NCI-H526 (cell line): ENCODE measurements at places on chromosomes 13 and 19.

DNA sequence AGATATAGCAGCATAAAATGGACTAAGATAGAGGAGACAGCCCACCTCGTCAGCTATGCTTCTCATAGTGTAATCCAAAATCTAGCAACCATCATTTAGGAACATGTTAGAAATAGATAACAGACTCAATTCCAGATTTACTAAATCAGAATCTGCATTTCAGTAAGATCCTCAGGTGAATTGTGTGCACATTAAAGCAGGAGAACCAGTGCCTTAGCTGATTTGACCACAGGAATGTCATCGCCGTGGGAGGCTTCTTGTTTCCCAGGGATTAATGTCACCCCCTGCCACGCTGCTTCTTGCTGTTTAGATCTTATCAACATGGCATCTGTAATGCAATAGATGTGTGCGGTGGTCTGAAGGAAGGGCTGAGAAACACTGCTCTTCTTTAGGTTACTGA lies 84.0 kb downstream of the GPC5 start:
- DNase-seq: no peak

DNA sequence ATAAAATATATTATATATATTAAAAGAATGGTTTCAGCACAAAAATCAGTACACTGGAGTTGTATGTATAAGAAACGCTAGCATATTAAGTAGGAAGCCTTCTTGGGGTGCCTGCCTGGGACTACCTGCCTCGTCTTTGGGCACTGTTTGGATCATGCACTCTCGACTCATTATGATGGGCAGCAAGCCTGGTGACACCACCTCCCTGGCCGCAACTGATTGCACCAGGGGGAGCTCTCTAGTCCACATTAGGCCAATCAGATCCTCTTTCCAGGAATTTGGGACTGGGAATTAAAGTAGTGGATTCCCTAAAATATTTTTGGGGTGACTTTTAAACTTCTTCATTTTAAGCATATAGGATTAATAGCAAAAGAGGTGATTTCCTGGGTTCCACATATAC lies 56.0 kb upstream of the RGCC start:
- no peak for DNase-seq

DNA sequence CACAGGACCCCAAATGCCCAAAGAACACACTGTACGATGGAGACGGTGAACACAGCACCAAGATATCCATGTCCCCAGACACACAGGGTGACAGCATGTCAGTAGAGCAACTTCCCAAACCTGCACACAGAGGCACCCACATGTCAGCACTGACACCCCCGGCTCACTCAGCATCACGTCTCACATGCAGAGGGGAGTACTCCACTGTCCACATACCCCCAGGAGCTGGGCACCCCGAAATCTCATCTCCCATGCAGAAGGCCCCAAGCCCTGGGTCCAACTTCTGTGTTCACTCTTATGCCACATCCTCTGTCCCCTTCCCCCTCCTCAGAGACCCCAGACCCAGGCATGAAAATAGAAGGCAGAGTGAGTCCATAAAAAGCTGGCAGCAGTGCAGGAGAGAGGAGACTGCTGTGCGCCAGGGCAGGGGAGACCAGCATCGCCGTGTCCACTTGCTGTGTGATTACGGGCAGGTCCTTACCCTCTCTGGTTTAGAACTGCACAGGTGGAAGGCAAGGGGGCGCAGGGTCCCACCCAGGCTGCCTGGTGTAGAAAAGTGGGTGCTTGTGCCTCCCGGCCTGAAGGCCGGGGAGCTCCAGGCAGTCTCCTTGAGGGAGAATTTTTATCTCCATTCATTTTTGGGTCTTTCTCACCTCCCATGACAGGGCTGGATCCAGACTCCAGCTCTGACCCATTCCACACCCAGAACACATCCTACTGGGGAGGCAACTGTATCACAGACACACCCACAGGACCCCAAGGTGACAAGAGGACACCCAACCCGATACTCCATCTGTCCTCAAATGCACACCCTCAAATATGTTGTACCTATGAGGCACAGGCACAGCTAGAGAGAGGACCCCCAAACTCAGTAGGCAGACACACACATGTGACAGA lies 17.0 kb downstream of the ERFL start:
- no peak for DNase-seq

DNA sequence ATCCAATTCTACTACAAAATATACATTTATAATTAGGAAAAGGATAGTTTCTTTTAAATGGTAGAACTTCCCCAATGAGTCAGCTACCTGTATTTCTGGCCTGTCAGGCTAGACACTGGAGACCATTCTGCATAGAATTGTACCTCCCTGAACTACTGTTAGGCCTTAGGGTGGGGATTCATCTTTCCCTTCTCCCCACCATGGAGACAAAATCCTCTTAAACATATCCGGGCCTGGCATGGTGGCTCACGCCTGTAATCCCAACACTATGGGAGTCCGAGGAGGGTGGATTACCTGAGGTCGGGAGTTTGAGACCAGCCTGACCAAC lies 24.5 kb upstream of the TPT1 start:
- no peak for DNase-seq

DNA sequence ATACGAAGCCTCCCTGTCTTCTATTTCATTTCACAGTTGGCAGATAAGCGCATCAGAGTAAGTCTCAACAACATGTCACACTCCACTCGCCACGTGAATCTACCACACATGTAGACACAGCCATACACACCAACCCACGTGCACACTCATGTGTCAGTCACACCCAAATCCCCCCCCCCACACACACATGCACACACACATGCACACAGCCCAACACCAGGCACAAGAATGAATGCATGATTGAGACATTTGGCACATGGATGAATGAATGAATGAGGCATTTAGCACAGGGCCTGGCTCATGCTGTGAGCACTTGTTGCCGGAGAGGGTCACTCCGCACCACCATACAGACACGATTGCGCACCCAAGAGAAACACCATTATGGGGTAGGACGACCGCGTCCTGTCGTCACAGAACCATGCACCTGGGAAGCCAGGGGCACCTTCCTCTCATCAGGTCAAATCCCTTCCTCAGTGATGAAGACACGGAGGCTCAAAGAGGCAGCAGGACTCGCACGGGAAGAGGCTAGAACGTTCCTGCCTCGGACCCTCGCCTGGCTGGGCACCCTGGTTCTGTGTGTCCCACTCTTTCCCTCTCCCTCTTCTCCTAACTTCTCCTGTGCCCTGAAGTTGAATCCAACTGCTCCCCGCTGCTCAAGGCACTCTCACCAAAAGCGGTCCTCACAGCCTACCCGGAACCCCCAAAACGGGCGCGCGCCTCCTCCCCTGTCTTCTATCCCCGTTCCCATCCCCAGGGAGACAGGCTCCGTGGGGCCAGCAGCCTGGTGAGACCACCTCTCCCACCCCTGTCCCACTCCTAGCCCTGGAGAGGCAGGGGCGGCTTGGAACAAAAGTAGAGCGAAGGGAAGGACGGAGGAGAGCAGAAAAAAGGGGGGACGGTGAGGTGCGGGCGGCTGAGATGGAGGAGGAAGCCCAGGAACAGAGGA lies 1.3 kb downstream of the MEIS3 start:
- peak; percentile 47 for DNase-seq

DNA sequence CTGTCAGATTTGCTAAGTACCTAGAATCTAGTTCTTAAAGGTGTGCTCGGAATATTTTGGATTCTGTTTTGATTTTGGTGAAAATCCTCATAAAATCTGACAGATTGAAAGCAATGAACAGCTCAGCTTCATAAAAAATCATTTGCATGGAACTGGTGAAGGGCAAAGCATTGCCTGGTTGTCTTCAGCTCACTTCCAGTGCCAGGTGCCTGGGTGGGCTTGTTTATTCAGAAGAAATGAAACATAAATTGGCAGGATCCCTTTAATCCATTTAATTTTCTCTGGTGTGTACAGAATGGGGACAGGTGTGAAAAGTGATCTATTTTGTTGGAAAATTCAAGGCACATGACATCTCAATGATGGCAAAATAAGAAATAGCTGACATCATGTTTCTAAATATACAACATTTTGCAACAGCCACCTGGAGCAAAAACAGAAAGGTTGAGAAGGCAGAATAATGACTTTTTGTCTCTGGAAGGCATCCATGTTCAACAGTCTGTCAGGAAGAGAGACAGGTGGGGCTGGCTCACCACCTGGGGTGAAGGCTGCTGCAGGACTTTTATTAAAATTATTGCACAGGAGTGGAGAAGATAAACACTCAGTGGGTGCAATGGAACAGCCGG lies 52.2 kb downstream of the RFC3 start:
- DNase-seq: peak; percentile 70

DNA sequence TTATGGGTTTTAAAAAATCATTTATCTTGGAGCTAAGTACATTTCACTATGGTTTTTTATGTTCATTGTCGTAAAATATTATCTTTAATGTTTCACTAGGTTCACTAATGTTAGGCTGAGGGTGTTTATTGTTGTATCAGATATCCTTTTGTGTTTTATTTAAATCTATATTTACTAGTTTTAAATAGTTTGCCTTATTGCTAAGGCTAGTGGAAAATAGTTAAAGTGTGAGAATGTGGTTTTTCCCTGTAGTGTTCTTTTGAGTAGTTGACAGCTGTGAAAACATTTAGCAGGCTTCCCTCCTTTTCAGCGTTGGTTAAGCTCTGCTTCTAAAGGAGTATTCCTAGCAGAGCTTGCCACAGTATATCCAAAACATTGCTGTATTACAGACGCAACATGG lies 139.0 kb downstream of the TM9SF2 start:
- no peak for DNase-seq

DNA sequence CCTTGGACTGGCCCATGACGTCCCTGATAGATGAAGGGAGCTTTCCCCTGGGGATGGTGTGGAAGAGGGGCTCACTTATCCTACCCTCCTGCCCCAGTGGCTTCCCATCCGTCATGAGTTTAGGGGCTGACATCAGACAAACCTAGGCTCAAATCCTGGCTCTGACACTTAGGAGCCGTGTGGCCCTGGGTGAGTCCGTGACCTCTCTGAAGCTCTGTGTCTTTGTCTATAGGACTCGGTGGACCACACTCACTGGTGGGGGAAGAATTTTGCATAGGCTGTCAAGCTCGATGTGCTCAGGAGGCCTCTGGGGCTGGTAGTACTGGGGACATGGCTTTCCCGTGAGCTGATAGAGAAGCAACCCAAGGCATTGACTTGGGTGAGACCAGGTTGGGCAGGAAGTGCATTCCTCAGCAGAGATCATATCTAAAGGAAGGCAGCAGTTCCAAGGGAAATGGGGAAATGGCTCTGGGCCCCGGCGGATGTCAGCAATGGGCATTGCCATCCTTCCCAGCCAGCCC lies 17.4 kb upstream of the AP1M2 start:
- DNase-seq: peak; percentile 1

DNA sequence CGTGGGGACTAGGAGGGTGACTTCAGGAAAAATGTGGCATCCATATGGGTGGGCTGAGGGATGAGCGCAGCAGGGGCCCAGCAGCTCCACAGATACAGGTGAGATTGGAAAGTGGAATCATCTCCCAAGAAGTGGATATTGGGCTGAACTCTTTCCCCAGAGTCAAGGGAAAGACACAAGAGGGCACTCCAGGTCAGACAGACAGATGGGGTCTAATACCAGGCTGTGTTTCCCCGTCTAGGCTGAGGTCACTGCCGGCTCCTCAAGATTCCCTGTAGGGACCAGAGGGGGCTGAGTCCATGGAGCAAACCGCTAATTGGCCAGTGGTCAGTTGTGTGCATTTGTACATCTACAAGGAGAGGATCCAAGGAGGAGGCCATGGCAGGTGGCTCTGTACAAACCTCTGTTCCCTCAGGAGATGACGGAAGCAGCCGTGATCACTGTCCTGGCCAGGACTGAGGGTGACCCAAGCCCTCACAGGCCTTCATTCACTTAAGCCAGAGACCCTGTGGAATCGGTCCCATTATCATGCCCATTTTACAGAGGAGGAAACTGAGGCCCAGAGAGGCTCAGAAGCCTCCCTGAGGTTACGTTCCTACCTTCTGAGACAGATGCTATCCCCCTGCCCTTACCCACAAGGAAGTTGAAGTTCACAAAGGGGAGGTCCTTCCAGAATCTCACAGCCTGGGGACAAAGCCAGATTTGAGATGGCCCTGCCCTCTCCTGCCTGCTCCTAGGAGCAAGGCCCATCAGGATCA lies 14.9 kb upstream of the IGLON5 start:
- peak; percentile 15 for DNase-seq

DNA sequence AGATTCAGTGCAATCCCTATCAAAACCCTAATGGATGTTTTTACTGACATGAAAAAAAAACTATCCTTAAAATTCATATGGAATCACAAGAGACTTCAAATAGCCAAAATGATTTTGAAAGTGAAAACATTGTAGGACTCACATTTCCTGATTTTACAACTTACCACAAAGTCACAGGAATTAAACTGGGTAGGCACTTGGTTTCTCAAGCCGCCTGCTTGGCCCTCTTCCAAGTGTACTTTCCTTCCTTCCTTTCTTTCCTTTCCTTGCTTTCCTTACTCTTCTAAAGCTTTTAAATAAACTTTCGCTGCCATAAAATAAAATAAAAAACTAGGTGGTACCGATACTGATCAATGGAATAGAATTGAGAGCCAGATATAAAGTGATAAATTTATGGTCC lies 21.0 kb upstream of the CD33 start:
- DNase-seq: no peak

GRCh38 chr13:88103824-88104223 lies 432.7 kb downstream of the SLITRK5 start:
- DNase-seq: no peak
